HT-29 (cell line): ENCODE measurements at places on chromosomes 1 and 21.

DNA sequence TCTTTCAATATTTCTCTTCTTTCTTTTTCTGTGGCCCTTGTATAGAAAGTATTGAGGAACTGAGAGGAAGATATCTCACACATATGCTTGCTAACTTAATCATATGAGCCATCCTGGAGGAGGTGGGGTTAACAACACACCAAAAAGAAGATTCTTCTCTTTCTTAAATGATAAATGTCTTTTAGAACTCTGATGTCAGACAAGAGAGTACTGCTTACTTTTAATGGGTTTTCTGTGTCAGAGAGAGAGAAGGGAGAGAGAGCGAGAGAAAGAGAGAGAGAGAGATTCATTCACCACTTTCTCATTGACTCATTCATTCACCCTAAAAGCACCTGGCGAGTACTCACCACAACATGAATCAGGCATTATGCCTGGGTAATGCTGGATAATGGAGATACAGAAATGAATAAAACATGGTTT is 250.3 kb upstream of the SGIP1 start:
- DNase-seq: no peak

DNA sequence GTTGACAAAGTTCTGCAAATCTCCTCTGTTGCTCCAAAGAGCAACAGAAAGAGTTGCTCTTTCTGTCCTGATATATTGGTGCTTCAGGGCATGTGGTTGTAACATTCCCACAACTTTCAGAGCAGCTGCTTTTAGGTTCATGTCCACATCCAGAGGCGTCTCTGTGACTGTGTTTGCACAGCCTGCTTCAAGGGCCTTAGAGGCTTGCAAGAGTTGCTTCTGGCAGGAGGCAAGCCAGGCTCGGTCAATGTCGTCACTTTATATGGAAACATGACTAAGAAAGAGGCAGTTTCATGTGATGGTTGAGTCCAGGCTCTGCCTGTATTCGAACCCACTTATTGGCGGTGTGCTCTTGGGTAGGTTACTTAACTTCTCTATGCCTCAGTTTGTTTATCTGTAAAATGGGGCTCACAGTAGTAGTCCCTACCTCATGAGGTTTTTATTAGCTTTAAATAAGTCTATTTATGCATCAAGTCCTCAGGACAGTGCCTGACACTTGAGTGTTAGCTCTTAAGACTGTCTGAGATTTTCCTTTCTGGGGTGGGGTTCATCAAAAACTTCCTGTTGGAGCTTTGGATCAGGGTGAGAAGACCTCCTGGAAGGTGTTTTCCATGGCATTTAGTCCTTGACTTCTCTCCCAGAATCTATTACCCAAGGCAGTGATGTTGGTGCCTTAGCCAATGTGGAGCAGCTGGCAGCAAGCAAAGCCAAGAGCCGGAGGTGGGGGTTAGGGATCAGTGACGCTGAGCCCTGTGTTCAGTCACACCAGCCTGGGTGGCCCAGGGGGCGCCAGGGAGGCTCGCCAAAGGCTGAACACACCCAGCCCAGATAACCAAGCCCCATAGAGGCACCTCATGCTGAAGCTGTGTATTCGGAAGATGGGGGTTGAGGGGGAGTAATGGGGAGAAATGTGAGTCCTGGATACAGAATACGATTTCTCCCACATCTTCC is 18.9 kb downstream of the LHX4 start:
- no peak for DNase-seq

DNA sequence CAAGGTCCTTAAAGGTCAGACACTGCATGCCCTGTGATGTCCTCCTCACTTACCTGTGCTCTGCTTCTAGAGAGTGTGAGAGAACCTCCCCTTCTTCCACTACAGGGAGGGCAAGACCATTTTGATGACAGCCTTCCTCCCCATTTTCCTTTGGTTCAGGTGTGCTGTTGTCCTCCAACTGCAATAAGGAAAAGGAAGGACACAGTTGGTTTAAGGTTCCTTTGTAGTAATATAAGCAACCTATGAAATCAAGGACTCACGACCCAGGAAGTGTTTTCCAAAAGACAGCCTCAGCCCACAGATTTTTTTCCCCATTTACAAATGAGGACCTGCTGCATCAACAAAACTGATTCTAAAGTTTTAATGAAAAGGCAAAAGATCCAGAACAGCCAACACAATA is 6.6 kb upstream of the CCDC17 start:
- DNase-seq: no peak

DNA sequence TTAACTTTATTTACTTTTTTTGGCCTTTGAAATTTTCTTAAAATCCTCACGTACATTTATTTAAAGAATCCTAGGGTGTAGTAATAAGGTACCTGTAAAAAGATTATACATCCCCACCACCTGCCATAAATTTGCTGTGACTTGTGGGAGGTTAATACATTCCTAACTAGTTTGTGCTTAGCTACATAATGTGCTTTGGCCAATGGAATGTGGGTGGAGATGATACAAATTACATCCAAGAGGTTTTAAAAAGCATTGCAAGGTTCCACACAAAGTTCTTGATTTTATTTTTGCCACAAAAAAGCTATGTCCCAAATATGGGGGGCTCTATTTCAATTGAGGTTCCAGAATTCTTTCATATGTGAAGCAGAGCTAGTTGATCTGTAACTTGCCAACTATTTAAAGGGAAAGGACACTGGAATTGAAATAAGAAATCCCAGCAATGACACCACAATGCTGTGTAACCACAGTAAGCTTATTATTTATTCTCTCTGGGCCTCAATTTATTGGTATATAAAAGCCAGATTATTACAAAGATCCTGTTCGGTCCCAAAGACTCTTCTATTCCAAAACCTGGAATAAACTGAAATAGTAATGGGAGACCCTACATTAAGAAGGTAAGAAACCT is 15.7 kb downstream of the ASPM start:
- DNase-seq: peak; percentile 28

DNA sequence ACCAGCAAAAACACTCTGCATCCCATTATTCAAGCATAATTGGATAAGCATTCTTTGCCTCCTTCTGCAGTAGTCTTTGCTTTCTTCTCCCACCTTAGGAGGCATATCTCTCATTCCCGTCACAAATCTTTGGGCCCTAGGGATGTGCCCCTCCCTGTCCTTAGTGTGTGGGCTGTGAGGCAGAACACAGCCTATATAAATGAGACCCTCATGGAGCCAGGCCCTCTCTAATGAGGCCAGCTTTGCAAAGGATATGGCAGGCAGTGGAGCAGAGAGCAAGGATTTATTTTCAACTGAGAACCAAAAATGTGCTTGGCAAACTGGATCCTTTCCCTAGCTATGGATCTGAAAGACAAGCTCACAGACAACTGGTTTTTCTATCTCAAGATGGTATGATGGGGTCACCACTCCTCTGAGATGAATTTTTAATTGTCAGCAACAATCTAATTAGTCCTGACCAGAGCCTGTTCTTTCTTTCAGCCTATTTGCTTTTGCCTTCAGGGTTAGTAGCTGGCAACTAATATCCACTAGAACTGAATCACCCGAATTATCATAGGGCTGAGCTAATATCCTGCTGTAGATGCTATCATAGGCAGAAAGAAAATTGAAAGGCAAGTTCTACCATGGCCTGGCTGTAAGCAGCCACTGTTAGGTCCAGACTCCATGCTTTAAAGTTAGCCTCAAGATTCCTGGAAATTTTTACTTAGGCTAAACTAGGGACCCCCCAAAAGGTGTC is 134.2 kb downstream of the SYT2 start:
- DNase-seq: no peak

- DNase-seq: no peak
These were observed 118.1 kb upstream of the SGIP1 start for GRCh38 chr1:66415866-66416265.

DNA sequence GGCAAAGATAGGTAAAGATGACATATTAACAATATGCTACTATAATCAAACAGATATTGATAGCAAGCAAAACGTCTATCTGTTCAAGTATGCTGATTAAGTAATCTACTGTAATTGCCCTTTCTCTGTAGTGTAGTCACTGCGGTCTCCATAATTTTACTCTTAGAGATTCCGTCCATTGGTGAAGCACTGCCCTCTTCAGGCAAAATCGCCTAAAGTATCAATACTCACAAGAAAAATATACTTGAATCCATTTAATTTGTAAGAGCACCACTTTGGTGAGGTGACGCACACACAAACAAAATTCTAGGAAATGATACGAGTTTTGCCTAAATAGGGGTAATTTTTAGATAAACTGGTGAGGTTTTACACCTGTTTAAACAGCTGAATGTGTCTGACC is 434.6 kb upstream of the CHRM3 start:
- DNase-seq: peak; percentile 81

GRCh38 chr1:169121146-169121923 is 14.8 kb downstream of the ATP1B1 start:
- DNase-seq: no peak

DNA sequence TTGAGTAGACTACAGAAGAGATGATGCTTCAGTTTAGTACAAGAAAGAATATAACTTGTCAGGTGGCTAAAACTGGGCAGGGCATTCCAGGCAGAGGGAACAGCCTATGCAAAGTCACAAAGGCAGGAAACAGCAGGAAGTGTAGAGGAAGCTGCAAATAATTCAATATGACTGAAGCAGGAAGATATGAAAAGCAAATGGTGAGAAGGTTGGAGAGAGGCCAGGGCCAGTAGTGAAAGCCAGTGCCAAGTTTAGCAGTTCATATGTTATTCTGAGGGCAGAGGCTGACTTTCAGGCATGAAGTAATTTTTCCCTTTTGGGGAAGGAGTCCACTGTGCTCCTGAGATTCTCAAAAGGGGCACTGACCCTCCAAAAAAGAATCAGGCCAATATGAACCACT is 8.0 kb upstream of the YBX1 start:
- DNase-seq: no peak

- no peak for DNase-seq
These were observed 33.3 kb upstream of the CD1D start for GRCh38 chr1:158147401-158147800.

- DNase-seq: peak; percentile 42
These were observed 170.2 kb downstream of the RUNX1 start for GRCh38 chr21:34878940-34879339.

GRCh38 chr21:39048064-39048463 is 135.2 kb downstream of the PSMG1 start:
- DNase-seq: peak; percentile 91

DNA sequence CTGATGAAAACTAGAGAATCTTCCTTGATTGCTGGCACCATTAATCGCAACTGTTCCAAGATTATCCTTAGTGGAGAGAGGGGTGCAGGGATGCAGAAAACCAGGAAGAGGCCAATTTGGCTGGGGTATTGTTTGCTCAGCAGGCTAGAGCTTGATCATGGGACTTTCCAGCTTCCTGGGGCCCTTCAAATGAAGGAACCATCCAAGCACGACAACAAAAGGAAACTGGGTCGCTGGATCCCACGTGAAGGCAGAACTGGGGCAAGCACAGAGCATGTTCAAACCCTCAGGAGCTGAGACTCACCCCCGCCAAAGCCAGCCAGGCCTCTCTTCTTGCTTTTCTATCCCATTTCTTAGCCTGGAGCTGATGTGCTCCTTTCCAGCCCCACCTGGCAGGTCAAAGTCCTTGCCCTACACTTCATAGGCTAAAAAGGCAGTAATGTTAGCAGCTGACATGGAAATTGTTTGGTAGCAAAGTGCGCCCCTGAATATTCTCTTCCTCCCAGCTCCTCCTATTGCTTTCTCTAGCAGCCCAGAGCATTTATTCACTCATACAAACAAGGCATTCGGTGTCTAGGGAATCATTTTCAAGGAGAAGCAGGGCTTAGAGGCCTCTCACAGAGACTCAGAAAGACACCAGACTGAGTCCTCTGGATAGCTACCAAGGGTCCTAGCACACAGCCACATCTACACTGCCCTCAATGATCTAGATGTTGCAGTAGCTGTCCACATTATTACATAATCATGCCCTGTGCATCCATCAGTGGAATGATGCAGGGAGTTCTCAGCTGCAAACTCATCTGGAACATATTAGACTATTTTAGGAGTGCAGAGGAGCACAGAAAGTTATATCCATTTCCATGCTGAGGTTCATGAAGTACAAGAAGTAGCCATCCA is 11.5 kb downstream of the KCNA2 start:
- no peak for DNase-seq

GRCh38 chr1:171248841-171249240 is 547 bp downstream of the FMO1 start:
- no peak for DNase-seq

GRCh38 chr1:41446851-41447610 is 37.5 kb downstream of the EDN2 start:
- DNase-seq: no peak

DNA sequence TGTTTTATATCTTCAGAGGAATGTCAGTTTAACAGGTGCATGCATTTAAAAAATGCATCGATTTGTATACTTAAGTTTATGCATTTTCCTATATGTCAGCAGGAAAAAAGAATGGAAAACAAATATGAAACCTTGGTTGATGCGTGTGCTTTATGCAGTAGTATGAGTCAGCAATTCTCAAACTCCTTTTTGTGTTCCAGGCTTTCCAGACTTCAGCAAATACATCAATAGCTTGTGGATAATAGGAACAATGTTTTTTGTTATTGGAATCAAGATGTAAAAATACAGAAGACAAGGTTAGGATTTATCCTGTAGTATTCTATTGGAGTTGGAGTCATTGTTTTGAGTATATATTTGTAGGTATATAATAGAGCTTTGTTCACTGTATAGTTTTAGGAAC is 45.2 kb downstream of the CHODL start:
- no peak for DNase-seq

DNA sequence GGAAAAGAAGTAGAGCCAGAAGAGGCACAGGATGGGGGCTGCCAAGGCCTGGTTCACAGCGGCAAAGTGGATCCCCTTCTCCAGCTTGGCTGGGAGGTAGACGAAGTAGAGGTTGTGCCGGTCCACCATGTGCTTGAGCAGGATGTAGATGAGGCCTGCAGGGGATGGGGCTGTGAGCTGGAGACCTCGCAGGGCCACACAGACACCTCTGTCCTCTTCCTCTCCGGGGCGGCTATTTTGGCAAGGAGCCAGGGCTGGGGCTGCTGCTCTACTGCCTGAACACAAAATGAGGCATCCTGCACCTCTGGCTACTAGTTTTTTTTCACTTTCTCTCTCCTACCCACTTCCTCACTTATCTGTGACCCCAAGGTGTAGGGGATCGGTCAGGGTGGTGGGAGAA is 32.3 kb downstream of the TMEM63A start:
- DNase-seq: no peak

GRCh38 chr1:20223551-20224419 is 37.5 kb upstream of the PLA2G2C start:
- DNase-seq: no peak

GRCh38 chr1:159854693-159855192 is 7.7 kb downstream of the VSIG8 start:
- peak; percentile 53 for DNase-seq
